Myometrial cell (primary cell): ENCODE measurements at places on chromosomes 11 and 22. TPM values are rescaled to one million over a fixed set of nuclear protein-coding genes. Genes with fewer than 3 reads are reported as not detected.

The NFAM1 gene
- total RNA-seq, result 0.18 TPM in 1 of 2 replicates, not detected in the other

The SCGB1D2 gene
- not detected in 2 replicates for total RNA-seq

The ARL14EP gene
- total RNA-seq, result 19.7 and 20.2 TPM in 2 replicates

The TCN2 gene
- total RNA-seq, result 29.4 and 32.6 TPM in 2 replicates

The TNNI2 gene
- total RNA-seq, result not detected in 2 replicates

The ISX gene
- not detected in 2 replicates for total RNA-seq

The TRIM51 gene
- not detected in 2 replicates for total RNA-seq

The MAML2 gene
- total RNA-seq, result 10.1 and 10.3 TPM in 2 replicates

The LDHAL6A gene
- total RNA-seq, result not detected in 2 replicates

The OR56A1 gene
- total RNA-seq, result not detected in 2 replicates

The ARCN1 gene
- total RNA-seq, result 171 and 191 TPM in 2 replicates

The MRGPRX4 gene
- total RNA-seq, result not detected in 2 replicates

The KCNK4 gene
- total RNA-seq, result 0.35 TPM in 1 of 2 replicates, not detected in the other

The SWAP70 gene
- total RNA-seq, result 11.5 and 19.8 TPM in 2 replicates

The GGTLC3 gene
- not detected in 2 replicates for total RNA-seq

The PGM2L1 gene
- 0.86 and 1.6 TPM in 2 replicates for total RNA-seq

The OR8B2 gene
- total RNA-seq, result not detected in 2 replicates

The RNF215 gene
- 17.9 and 26.5 TPM in 2 replicates for total RNA-seq

The FAM83F gene
- not detected in 2 replicates for total RNA-seq

The HTR3B gene
- total RNA-seq, result not detected in 2 replicates

The LMNTD2 gene
- total RNA-seq, result 0.29 TPM in 1 of 2 replicates, not detected in the other

The TRIM66 gene
- total RNA-seq, result 2.7 and 3.2 TPM in 2 replicates

The OR51B4 gene
- not detected in 2 replicates for total RNA-seq

The TBX10 gene
- total RNA-seq, result not detected in 2 replicates

The RTN4RL2 gene
- total RNA-seq, result 1.4 and 1.7 TPM in 2 replicates

The MS4A6E gene
- not detected in 2 replicates for total RNA-seq

The MYOD1 gene
- total RNA-seq, result not detected in 2 replicates
